HepG2 (cell line): ENCODE measurements at places on chromosomes 6 and 20. TPM values are rescaled to one million over a fixed set of nuclear protein-coding genes. Genes with fewer than 3 reads are reported as not detected.

The SMOC2 gene
- total RNA-seq: not detected in 2 replicates

The MAS1L gene
- not detected in 2 replicates for total RNA-seq

The PLN gene
- total RNA-seq: not detected in 2 replicates

The GATA5 gene
- total RNA-seq: 0.20 and 0.39 TPM in 2 replicates

The PPIL6 gene
- total RNA-seq: 0.22 TPM in 1 of 2 replicates, not detected in the other

The TCF19 gene
- 20.5 and 22.2 TPM in 2 replicates for total RNA-seq

The ARFGAP1 gene
- 51.4 and 132 TPM in 2 replicates for total RNA-seq

DNA sequence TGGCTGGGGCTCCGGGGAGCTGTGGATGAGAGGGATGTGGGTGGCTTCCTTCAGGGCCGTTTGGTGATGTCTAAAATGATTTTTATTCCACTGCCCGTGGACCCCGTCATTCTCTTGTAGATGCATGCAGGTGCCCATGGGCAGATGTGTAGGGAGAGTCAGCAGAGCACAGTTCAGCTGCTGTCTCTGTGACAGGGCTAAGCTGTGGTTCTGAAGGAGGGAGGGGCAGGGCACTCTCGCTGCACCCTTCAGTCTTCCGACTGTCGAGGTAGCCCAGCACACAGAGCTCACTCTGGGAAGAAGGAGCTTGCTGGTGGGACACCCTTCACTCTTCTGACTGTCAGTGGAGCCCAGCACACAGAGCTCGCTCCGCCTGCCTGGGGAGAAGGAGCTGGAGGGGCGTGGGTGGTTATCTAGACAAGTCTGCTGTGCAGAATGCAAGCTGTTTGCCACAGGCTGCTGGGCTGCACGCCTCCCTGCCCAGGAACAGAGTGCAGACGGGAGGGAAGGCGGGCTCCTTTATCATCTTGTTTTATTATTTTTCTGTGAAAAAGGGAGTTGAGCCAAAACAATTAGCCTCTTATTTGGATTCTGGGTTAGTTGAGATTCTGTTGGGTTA, 28.4 kb upstream of the ADRM1 start:
- DNase-seq: no peak

DNA sequence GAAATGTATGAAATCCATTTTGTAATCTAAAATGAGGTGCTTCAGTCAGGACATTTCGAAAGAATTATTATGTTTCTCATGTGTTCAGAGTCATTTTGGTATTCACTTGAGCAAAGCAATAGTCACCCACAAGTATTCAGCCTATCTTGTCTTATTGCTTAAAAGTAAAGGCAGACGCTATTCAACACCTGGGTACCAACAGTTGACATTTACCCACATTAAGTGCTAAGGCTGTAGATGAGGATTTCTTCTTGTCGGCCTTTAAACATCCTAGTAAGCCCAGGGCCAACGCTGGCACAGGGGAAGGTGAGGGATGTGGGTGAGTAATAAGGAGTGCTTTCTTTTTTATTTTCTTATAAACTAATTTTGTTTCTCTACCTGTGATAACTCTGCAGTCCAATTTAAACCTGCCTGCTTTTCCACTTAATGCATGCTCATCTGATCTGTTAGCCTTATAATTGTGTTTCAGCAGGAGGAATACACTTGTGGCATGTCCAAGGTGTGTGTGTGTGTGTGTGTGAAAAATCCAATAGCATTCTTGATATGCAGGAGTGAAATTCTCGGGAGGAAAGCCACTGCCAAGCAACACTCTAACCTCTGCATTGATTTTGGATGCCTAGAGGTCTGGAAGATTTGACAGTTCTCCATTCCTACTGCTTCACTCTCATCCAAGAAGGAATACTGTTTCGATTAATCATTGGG, 252.0 kb downstream of the SOX4 start:
- DNase-seq: no peak

- DNase-seq: no peak
Measured at GRCh38 chr20:13141546-13141945, 79.5 kb upstream of the ISM1 start.

- peak; percentile 50 for DNase-seq
Measured at GRCh38 chr6:107331409-107332386, 127.7 kb downstream of the PDSS2 start.

DNA sequence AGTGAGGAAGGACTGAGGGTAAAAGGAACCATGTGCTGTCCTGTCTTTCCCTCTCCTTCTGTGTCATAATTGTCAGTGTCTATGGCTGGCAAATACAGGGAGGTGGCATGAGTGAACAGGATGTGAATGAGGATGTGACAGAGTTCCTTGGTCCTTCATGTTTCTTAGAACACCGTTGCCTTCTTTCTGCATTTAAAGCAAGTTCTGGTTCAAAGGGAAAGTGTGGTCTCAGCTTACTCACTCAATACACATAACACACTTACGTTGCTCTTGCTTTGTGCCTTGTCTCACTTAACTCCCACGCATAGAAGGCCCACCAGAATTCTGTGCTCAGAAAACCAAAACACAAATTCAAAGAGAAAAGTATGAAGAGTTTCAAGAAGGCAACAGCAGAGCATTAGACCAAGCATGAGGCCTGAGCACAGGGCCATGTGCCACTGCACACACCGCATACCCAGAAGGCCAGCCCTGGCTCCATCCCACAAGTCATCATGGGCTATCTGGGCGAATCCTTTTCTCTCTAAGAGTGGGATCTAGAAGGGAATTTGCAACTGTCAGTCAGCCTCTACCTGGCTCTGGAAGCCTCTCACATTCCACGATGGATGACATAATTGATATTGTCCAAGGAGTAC, 38.9 kb upstream of the SAYSD1 start:
- no peak for DNase-seq

- no peak for DNase-seq
Measured at GRCh38 chr6:100899202-100899601, 18.1 kb upstream of the ASCC3 start.

- DNase-seq: no peak
Measured at GRCh38 chr6:586553-586952, 70.3 kb downstream of the HUS1B start.

DNA sequence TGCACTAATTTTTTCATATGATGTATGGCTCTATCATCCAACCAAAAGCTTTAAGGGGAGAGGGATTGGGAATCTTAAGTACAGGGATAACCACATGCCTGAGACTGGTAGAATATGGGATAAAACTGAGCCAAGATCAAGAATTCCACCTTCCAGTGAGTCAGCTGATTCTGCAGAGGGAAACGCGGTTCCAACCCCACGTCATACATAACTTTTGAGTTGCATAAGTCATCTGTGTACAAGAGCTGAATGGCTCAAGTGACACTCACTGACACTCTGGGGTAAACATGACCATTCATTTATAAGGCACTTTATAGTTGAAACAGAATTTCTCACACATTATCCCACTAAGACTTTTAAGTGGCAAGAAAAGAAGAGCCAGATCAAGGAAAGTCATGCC, 16.4 kb downstream of the TRIM27 start:
- no peak for DNase-seq

DNA sequence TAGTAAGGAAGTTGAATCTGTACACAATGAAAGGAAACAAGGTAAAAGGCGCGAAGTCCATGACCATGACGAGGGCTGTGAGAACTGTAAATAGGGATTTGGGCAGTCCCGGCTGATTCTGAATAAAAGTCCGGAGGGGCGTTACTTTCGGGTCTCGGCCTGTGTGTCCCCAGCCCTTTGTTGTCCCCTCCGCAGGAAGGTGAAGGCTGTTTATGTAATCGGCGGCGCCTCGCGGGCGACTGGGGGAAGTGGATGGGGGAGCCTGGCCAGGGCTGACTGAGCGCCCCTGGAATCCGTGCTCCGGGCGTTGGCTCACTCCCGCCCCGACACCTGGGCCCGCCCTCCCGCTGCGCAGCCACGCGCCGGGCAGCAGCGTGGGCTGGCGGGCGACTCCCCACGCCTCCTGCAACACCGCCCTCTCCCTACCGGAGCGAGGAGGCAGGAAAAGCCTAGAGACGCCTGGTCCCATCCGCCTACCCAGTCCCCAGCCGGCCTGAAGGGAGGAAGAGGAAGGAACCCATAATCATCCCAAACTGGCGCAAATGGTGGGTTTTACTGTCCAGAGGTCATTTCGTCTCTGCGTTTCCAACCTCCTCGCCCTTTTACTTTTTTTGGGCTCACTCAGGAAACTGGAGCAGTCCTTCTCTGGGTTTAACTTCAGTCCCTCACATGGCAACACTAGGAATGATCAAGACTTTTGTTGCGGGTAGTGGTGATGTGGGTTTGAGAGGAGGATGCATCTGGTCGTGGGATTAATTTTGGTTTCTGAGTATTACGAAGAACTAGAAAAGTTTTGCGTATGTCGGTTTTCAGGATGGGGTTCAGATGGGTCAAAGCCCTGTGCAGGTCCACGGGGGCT, 12.1 kb downstream of the TRIM31 start:
- peak; percentile 92 for DNase-seq

DNA sequence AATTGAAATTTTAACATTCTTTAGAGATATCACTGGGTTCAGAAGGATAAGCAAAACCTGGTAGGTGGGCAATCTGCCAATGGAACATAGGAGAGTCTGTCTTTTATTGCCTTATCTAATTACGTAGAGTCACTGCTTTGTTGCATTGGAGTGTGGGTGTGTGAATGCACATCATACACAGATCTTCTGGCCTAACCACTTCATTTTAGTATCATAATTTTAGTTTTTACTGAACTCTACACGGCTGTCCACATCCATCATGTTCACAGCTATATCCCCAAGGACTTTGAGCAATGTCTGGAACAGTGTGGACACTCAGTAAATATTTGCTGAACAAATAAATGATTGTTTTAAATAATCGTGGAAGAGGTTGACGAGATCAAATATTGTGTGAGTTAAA, 104.6 kb upstream of the AKIRIN2 start:
- peak; percentile 74 for DNase-seq

DNA sequence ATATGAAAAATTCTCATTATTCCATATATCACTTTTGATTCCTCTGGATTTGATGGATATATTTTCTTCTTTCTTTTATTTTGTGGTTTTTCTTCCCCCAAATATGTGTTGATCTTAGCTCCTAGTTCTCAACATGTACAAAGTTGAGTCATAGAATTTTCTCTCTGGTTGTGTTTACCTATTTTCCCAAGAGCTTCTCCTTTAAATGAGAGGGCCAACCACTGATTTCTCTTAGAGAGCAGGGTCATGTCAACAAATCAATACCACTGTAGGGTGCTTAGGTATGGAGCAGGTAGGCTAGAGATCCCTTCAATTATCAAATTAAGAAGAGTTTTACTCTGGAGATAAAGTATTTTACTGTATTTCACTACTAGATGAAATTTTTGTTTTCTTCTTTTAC, 145.7 kb downstream of the BMP5 start:
- DNase-seq: no peak

DNA sequence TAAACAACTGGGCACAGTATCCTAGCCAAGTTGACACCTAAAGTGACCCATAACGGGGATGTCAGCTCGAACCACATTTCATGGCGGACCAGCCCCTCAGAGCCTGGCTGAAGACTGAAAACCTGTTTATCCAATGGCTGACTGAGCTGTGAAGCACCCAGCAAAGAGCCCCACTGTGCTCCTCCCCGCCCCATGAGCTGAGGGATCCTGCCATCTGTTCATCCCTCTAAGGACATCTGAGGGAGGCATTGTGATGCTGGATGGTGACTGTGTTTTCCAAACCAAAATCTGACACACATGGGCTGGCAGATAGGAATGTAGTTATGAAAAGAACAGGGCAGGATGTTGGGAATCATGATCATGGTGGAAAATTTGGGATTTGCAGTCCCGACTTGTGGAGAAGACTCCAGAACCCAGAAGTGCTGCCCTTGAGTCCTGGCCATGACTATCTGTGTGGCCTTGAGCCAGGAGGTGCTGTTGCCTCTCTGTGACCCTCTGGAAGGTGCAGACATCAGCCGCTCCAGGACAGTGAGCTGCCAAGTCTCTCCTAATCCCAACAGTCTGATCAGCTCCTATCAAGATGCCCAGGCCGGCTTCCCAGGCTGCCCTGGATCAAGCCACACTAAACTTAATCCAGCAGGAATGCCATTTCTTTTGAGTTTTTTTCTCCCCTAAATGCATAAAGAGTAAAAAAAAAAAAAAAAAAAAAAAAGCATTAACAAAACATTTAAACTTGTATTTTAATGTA, 5.7 kb downstream of the EDN3 start:
- no peak for DNase-seq

DNA sequence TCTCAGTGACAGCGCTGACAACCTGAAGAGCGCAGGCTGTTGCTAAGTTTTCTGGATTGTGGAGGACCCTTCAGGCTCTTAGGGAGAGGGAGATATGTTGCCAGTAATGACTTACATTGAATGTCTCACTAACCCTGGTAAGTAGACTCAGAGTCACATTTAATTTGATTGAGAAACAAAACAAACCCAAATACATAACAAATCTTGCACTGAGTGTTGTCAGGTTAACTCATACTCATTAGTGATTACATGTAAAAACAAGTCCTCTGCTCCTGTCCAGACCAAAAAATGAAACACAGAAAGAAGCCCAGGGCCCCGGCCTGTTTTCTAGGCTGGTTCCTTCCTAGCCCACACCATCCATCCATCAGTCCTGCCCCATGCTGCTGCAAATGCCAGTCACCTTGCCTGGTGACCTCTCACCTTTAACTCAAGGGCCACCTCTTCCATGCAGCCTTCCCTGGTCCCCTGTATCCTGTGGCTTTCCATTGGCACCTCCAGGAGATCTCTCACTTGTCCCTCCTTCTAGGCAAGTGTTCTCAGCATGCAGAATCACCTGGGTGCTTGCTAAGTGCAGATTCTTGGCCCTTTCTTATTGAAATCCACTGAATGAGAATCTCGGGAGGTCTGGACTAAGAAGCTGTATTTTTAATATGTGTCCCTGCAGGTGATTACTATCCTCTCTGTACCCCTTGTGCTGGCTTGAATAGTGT, 34.7 kb upstream of the ERVFRD-1 start:
- DNase-seq: no peak

DNA sequence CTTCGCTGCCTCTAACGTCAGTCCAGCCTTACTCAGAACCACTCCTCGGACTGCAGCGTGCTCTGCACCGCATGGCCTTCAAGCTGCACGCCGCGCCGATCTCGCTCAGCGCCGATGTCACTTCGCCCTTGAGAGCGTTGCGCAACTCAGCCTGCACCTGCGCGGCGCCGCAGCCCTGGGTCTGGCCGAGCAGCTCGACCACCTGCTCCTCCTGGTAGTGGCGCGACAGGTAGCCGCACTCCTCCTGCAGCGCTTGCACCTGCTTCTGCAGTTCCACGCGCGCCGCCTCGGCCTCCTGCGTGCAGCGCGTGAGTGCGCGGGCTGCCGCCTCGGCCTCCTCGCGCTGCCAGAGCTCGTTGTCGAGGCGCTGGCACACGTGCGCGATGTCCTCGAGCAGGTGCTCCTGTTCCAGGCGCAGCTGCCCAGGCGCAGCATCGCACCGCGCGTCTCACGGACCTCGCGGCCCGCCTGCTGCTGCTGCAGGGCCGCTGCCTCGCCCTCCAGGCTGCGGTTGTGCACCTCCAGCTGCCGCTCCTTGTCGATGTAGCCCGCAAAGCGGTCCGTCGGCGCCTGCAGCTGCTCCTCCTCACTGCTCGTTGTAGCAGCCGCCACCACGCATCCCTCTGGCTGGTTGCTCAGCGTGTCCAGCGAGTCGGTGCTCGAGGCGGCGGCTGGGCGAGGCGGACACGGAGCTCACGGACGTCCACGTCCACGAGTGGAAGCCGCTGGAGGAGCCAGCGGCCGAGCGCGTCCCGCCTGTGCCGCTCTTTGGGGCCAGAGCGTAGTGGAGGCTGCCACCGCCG, 380.6 kb upstream of the CHD6 start:
- DNase-seq: no peak
